SW 1271 (cell line): ENCODE measurements at places on chromosomes 6 and 20.

DNA sequence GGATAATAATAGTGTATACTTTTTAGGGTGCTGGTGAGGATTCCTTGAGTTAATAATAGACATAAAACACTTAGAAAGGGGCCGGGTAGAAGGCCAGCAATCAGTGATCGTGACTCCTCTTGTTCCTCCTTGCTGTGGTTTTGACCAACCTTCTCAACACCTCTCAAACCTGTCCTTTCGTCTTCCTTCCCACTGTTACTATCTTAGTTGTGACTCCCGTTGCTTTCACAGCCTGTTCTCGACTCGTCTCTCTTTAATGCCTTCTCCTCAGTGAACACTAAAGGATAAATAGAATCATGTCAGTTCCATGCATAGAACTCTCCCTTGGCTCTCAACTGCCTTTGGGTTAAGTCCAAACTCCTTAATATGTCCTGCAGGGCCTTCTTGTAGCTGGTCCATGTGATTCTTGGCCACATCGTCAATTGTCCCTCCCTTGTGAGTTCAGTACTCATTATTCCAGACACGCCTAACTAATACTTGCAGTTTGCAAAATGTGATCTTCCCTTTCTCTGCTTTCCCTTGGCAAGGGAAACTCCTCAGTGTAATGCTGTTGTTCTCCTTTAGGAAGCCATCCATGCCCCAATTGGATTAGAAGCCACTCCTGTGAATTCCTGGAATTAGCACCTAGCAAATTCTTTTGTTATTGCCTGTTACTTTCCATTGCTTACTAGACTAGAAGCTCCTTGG is 164.9 kb downstream of the UTRN start:
- DNase-seq, result no peak

- DNase-seq, result no peak
Observed at GRCh38 chr6:124546601-124547000, 415.6 kb upstream of the RNF217 start.

DNA sequence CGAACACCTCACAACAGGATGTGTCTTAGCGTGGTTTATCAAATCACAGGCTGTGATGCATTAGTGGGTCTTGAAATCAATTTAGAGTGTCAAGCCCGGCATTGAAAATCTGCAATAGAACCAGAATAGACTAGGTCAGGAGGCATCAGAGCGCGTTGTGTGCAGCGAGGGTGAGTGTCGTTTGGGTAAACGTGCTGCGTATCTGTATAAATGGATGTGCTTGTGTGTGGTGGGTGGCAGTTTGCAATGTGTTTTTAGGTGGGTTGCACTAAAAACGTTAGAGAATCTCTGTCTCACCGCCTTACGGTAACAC is 121.0 kb upstream of the SULF2 start:
- DNase-seq, result no peak

DNA sequence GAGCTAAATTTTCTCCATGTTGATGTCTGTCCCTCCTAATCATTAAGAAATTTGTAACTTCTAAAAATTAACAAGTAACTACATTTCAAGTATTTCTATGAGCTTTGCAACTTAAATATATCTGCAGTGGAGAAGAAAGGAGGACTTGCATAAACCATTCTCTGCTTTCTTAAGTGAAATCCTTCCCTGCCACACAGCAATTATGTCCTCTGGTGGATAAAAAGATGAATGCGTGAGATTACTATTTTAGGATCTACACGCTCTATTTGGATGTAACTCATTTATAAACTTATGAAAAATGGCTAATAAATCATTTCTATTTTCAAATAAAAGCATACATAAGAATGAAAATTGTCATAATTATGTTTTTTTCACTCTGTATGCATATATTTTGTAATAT is 338.0 kb upstream of the PTCHD4 start:
- no peak for DNase-seq

DNA sequence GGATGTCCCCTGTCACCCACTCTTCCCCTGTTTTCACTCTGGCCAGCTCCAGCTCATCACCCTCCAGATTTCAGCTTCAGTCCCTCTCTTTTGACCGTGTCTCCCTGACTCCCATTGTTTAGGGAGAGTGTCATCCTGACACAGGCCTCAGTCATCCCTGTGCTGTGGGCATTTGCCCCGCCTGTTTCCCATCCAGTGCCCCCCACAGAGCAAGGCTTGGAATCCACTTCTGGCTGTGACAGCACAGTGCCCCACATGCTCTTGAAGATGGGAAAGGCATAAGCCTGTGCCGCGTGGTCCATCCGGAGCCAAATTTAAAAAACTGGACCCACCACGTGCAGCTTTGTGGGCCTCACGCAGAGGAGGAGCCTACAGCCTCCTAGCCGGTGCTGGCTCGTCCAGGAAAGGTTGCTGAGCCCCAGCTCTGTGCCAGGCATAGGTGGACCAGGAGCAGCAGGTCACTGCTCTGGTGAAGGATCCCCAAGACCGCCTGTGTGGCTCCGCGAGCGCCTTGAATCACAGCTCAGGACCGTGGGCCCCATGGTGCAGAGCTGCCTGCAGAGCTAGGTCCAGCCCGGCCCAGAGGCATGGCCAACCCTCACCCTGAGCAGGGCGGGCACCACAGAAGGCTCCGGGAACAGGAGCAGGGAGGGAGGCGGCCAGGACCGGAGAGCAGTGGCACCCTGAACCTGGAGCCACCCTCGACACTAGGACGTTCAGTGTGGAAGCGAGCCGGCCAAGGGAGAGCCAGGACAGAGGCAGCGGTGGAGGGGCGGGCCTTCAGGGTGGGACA is 172.8 kb downstream of the CDH4 start:
- DNase-seq, result no peak

DNA sequence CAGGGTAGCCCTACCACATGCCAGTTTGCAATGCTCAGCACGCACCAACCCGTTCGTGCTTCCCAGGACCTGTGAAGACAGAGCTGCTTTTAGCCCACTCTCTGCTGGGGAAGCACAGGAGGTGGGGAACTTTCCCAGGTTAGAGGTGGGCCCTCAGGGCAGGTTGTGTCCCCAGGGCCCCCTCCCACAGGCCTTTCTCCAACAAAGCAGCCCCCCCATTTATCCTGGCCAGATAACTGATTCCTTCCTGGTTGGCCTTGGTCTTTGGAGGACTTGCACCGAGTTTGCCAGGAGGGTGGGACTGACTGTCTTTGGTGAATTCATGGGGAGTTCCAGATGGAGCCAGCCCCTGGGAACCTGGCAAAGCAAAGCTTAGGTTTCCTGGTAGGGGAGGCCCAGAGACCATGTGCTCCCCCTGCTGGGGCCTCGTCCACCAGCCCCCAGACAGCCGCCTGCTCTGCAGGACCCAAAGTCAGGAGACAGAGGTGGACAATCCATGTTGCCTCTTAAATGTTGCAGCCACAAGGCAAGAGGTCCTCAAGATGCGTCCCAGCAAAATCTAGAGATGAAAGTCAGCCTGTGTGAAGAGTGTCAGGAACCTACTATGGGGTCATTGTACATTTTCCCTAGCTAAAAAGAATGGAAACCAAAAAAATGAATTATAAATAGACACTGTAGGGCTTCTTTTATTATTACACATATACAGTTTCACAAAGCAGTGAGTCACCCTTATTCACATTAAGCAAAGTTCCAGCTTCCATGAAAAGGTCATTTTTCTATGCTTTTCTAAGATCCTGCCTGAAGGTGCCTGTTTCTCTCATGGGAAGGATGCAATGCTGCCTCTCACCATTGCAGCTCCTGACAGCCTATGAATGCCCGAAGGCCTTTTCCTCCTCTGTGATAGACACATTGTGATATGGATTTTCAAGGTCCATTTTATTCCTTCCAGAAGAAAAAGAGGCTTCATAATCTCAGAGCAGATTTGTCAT is 497.8 kb downstream of the PREX1 start:
- no peak for DNase-seq

GRCh38 chr6:32047855-32048766 is 9.9 kb downstream of the CYP21A2 start:
- DNase-seq, result no peak

- no peak for DNase-seq
Observed at GRCh38 chr6:84469144-84469543, 241.7 kb upstream of the CEP162 start.

GRCh38 chr6:44073612-44074438 is 53.4 kb downstream of the MRPL14 start:
- DNase-seq, result no peak

DNA sequence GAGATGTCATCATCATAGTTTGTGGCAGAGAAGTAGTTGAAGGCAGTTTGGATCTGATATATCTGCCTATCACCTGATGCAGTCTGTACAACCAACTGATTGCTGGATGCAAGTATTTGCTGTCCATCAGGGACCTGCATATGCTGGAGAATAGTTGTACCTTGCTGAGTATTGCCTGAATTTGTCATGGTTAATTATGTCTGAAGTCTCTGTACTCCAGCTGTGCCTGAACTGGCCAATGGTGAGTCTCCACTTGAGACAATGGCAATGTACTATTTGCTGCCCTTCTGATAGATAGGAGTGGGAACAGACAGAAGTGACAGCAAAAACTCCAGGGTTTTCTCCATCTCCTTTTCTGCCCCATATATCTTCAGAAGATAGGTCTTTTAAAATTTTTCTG is 531.5 kb downstream of the EPHA7 start:
- no peak for DNase-seq

DNA sequence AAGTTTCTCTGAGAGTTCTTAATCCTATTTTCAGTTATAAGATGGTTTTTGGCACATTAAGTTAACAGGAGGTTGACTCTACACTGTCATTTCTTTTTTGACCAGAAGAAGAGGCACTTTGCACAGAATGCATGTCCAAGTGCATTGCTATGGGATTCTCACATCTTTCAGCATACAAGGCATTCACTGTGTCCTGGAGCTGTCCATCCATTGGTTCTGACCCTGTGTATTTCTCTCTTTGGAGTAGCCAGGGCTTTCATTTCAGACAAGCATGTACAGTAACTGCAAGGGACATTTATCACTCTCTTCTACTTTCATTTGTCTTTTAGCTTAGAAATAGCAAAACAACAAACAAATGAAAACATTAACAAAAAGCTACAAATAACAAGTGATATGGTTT is 275.1 kb upstream of the IMPG1 start:
- DNase-seq, result no peak

GRCh38 chr20:17678886-17679285 is 3.2 kb downstream of the RRBP1 start:
- no peak for DNase-seq

DNA sequence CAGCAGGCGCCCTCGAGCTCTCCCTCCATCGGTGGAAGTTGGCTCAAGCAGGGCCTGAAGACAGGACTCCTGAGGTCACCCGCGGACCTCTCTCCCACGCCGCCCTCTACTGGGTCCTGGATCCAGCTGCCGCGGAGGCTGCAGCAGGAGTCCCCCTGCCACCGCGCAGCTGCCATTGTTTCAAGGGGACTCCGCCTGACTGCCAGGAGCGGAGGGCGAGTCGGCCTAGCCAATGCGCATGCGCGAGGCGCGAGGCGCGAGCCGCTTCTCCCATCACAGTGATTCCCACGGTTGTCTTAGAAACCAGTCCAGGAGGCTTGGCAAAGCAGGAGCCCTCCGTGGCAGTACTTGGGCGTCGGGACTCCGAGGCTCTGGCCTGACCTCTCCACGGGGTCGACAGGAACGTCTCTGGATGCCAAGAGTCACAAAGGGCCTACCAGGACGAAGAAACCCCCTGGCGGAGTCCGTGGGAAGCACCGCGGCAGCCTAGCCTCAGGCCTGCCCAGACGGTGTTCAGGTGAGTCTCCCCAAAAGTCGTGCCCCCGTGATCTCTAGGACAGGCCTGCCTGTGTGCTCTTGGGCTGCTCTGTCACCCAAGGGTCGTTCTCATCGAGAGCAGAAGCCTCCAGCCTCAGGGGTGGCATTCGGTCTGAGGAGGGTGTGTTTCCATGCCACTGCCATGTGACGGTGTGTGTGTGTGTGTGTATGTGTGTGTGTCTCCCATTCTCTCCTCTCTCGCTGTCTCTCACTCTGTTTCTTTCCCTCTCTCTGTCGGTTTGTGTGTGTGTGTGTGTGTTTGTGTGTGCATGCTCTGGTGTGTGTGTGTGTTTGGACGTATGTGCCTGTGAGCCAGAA is 290.6 kb upstream of the ZNF337 start:
- DNase-seq, result peak; percentile 65

- DNase-seq, result no peak
Observed at GRCh38 chr20:4613184-4613583, 108.5 kb upstream of the PRND start.

- no peak for DNase-seq
Observed at GRCh38 chr6:15508441-15508871, 154.4 kb downstream of the DTNBP1 start.

GRCh38 chr20:38947931-38948362 is 14.2 kb upstream of the DHX35 start:
- DNase-seq, result no peak
